ENCODE measurements at places on chromosomes 1 and 21. TPM values are rescaled to one million over a fixed set of nuclear protein-coding genes. Genes with fewer than 3 reads are reported as not detected.

The NBPF10 gene
- total RNA-seq: 3.1 TPM

The KLHDC7A gene
- 0.17 TPM for total RNA-seq

The LORICRIN gene
- total RNA-seq: not detected

The TMEM61 gene
- total RNA-seq: not detected

The GPN2 gene
- total RNA-seq: 58.0 TPM

The CHAF1B gene
- 20.2 TPM for total RNA-seq

The ACKR1 gene
- total RNA-seq: not detected

The TPR gene
- 180 TPM for total RNA-seq

The FRRS1 gene
- 2.5 TPM for total RNA-seq

The INPP5B gene
- total RNA-seq: 86.0 TPM

The PCAT6 gene
- 1.0 TPM for total RNA-seq

The NUP210L gene
- total RNA-seq: 0.24 TPM

The DYRK3 gene
- 8.8 TPM for total RNA-seq

The DLGAP3 gene
- 0.71 TPM for total RNA-seq

The HSD3B2 gene
- total RNA-seq: not detected

The C1orf87 gene
- not detected for total RNA-seq

The PRDM16 gene
- not detected for total RNA-seq

The KIAA0040 gene
- 19.3 TPM for total RNA-seq
